Stimulated activated CD4-positive, alpha-beta T cell treated with anti-CD3 and anti-CD28 coated beads, Interleukin-4, amount 100 ng/mL, for 24 hours (primary cell): ENCODE measurements at places on chromosomes 5 and 9.

DNA sequence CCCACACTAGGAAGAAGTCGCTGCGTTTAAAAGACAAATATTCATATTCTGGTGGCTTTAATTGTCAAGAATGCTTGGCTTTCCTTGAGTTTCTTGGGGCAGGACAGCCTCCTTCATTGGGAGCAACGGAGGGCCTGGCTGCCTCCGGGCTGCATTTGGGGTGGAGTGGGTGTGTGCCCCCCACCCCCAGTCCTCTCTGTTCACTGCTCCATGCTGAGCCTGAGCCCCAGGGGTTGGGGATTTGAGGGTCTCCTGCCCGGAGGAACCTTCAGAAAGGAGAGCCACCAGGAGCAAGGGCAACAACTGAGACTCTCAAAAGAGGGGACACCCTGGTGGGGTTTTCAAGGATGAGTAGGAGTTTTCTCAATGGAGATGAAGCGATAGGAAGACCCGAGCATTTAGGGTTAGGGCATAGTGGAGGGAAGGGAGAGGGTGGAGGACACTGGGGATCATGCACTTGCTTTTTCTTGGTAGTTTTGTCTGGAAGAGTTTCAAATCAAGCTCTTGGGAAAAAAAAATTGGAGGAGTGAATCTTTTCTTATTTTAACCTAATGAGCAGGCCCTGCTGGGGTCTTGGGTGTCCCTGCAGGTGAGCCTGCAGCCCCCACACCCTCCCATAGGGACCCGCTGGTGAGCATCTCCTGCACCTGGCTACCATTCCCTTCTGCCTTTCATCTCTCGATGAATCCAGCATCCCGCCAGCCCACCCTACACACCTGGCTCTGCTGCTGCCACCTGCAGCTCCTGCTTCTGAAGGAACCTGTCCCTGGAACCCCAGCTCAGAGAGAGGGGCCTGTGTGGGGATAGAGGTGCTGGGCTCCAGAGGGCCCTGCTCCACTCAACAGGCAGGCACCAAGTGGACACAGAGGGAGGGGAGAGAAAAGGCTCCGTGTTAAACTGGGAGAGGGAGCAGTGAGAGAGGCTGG is 4.1 kb downstream of the SLC6A19 start:
- no peak for DNase-seq

- no peak for DNase-seq
Measured at GRCh38 chr5:28009576-28009975, 971.2 kb upstream of the CDH9 start.

GRCh38 chr9:77848897-77849296 is 182.7 kb downstream of the GNAQ start:
- no peak for DNase-seq

DNA sequence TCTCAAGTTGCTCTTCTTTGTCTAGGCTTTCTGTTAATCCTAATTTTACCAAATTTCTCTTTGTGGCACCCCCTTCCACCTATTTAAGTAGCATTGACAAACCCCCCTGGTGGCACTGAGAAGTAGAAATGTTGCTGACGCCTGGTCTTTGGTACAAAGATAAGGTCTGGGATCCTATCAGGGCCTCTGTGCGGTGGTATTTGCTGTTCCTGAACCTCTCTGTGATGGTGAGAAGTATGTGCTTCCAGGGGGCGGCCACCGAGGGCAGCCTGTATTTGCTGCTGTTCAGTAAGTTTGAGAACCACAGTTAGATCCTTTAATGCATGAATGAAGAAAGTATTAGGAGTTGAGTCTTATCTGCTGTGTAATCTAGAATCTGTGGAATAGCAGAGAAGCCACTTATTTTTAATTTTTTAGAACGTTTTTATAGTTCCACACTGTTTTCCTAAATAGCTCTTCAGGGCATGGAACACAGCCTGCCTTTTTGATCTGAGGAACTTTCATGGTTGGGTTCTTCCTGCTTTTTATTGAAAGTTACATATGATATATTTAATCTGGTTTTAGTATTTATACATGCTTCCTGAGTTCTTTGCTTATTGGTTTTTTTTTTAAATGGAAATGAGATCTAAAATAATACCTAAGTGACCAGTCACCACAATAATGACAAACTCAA is 124.2 kb downstream of the TRIO start:
- DNase-seq = no peak

- no peak for DNase-seq
Measured at GRCh38 chr5:20494706-20495105, 506.7 kb upstream of the CDH18 start.

GRCh38 chr9:89317282-89317681 is 1.0 kb upstream of the SECISBP2 start:
- DNase-seq = no peak

DNA sequence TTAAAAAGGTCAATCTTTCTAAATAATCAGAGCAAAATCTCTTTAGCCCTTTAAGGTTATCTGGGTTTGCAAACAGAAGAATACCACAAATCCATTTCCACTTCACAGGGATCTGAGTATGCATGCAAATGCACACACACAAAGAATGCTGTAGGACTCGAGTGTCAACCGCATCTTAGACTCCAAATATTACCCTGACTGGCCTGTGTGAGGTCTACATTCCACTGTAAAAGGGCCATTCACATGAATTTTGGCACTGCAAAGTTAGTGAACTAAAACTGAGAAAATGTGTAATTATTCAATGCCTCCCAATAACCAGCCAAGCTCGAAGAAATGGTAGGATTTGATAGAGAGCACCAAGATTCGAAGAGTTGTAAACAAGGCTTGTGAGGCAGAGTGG is 199.9 kb downstream of the AGTPBP1 start:
- no peak for DNase-seq

GRCh38 chr5:143244990-143245389 is 158.5 kb downstream of the NR3C1 start:
- no peak for DNase-seq

DNA sequence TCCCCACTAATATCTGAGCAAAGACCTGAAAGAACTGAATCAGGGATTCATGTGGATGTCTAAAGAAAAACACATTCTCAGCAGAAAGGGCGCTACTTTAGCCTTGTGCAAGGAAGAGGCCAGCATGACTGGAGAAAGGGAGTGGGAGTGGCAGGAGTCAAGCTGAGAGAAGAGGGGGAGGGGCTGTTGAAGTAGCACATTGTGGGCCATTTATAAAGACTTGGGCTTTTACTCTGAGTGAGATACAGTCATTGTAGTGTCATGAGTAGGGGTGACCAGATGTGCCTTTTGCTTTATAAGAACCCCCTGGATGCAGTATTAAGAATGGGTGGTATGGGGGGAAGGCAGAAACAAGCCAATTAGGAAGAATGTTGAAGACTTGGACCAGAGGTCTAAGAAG is 452.8 kb downstream of the ENC1 start:
- no peak for DNase-seq

DNA sequence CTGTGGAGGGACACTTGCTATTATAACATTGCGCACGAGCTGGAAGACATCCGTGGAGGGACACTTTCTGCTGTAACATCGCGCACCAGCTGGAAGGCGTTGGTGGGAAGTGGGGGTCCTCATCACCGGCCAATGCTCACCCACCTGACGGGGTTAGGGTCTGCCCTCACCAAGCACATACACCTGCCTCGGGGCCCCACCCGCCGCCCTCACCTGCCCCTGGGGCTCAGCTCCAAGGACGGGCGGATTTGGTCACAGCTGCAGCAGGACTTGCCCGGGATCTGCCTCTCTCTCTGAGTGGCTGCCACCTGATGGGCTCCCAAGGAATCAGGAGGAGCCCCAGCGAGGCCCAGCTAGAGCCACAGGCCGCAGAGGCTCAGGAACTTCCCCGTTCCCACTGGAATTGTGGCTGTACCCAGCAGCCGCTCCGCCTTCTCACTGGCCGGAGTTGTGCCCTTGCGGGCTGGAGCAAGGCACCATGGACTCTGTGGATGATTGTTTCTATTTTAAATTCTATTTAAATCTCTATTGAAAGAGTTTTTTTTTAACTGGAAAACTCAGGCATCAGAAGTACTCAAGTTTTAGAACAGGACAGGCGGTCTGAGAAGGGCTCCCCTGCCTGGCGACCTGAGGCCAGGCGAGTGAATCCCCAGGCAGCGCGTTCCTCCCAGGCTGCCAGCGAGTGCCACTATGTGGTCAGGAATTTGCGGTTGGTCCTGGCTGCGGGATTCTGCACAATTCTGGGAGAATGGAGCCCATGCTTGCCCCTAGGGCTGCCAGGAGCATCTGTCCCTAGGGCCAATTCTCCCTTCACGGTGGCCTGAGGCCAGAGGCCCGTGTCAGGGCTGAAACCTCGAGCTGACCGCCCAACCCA is 38.9 kb upstream of the SLC6A3 start:
- no peak for DNase-seq

GRCh38 chr9:114366334-114367128 is 21.3 kb downstream of the AKNA start:
- no peak for DNase-seq

DNA sequence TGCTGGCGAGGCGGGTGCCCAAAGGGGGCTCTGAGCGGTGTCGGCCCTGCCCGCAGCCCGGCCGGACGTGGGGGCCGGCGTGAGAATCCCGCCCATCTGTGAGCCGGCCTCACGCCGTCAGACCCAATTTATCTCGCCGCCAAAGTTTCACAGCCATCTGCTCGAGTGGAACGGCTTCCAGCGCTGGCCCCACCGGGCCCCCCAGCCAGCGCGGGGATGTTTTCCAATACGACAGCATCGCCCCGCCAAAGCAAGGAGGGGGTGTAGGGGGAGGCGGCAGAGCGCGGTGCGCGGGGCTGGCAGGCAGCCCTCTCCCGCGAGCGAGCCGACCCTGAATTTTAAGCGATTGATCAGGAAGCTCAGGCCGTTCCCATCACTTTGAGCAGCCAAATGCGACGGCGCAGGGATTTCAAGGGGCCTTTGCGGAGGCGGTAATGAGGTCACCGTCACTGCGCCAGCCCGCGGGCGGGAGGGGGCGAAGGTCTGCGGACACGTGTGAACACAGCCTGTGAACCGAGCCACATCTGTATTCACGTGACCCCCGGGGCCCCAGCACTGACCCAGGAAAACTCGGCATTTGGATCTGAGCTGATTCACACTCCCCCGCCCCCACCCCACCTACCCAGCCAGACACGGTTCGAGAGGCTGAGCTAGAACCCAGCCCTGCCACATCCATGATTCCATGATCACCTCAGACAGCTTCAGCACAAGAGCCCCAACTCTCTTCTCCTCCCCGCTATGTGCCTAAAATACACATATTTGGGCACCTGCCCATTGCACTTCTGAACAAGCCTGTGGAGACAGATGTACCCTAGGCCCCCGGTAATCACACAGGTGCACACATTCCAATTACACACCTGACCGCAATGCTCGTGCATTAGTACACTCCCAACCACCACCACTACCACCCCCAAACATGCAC is 47.8 kb upstream of the PSD2 start:
- DNase-seq = peak; percentile 59

DNA sequence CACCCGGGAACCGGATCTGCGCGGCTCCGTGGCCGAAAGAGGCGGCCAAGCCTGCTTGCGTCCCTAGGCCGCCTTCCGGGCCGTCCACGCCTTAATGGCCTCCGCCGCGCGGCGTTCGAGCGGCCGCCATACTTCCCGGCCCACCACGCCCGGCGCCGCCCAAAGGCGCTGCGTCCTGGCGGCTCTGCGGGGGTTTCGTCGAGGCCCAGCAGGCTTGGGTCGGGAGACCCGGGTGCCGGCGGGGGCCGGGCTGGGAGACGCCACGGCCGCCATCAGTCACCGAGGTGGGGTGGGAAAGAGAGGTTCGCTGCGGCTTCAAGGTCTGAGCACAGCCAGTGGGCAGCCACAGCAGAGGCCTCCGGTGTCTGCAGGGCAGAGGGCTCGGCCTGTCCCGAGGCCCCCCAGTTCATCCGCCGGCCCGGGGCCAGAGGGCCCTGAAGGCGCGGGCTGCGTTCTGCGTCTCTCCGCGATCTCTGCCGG is 545.8 kb upstream of the CDH10 start:
- no peak for DNase-seq

GRCh38 chr5:69517763-69518212 is 25.2 kb downstream of the OCLN start:
- DNase-seq = no peak

- peak; percentile 34 for DNase-seq
Measured at GRCh38 chr9:119556129-119556875, 187.1 kb upstream of the BRINP1 start.

- no peak for DNase-seq
Measured at GRCh38 chr9:118215549-118215948, 511.3 kb downstream of the TLR4 start.

DNA sequence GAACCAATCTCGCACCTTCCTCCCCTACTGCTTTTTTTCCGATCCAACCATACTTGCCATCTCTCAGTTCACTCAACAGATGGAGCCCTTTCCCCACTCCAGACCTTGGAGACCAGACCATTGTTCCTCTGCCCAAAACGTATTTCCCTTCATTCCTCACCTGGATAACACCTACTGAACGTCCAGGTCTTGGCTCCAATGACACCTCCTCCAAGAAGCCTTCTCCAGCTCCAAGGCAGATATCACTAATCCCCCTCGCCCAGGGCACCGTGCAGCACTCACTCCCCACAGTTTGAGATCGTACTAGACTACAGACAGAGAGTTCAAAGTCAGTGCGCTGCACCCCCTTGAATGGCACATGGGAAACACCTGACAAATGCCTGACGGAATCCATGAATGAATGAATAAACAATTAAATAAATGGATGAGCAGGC is 47.1 kb upstream of the AKNA start:
- DNase-seq = no peak

DNA sequence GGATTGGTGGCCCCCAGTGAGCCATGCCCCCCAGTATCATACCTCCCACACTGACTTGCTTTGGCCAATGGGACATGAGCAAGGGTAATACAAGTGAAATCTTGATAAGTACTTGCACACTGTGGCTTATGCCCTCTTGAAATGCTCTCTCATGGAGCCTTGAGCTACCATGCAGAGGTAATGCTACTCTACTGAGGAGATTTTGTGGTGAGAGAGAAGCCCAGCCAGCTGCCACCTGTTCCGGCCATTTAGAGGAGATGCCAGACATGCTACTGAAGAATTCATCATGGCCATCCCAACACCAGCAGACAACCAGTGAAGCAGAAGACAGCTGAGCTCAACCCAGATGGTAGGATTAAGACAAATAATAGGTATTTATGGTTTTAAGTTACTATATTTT is 299.5 kb downstream of the MEF2C start:
- no peak for DNase-seq

GRCh38 chr9:122929796-122930354 is 1.4 kb downstream of the ZBTB26 start:
- no peak for DNase-seq

GRCh38 chr5:52870448-52870847 is 82.7 kb downstream of the ITGA1 start:
- DNase-seq = no peak

- no peak for DNase-seq
Measured at GRCh38 chr5:125823572-125823971, 599.6 kb upstream of the GRAMD2B start.

GRCh38 chr5:149498724-149499336 is 52.4 kb downstream of the CSNK1A1 start:
- DNase-seq = no peak

GRCh38 chr5:4532705-4533080 is 607.4 kb upstream of the ADAMTS16 start:
- DNase-seq = no peak

DNA sequence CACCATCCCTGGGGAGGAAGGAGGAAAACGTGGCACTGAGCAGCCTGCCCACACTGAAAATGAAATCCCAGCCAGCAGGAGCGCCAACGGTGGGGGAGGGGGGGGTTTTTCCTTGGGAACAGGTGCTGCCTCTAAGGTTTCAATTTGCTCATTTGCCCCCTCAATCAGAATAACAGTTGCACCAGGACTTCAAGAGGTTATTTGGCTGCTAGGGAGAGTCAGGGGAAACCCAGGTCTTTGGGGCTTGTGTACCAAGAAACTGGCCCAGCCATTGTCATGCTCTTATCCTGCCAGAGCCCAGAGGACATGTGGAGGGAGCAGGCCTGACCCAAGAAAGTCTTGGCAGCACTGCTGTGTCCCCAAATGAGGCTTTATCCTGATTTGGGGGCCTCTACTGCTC is 66.5 kb downstream of the NDFIP1 start:
- no peak for DNase-seq

- DNase-seq = no peak
Measured at GRCh38 chr5:82862711-82863110, 214.5 kb downstream of the TMEM167A start.
